ENCODE measurements at places on chromosomes 16 and 17. TPM values are rescaled to one million over a fixed set of nuclear protein-coding genes. Genes with fewer than 3 reads are reported as not detected.

The ZFPM1 gene
- 14.1 TPM for total RNA-seq

DNA sequence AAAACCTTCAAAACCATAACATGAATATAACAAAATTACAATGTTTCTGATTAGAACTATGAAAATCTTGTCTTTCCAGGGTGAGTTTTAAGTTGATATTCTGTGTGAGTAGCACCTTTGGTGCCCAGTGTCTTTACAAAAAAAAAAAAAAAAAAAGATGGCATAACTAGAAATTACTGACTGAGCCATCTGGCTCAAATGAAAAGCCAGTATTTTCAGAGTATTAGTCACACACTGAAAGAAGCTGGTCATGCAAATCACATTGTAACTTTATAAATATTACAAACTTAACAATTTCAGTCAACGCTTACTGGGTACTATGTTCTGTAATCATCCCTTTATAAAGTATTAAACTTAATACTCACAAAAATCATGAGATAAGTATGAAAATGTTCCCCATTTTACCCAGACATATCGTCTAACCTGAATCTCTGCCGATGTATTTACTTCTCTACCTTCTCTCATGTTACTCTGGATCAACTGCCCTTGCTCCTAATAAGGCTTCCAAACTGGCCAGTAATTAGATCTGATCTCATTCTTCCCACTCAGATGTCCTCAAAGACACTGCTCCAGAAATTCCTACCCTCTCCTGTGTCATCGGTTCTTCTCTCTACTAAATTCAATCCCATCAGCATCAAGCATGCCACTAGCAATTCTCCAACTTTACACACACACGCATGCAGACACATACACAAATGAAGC is 25.4 kb downstream of the UBE2G1 start:
- DNase-seq: no peak

The TNS4 gene
- total RNA-seq: 608 TPM

DNA sequence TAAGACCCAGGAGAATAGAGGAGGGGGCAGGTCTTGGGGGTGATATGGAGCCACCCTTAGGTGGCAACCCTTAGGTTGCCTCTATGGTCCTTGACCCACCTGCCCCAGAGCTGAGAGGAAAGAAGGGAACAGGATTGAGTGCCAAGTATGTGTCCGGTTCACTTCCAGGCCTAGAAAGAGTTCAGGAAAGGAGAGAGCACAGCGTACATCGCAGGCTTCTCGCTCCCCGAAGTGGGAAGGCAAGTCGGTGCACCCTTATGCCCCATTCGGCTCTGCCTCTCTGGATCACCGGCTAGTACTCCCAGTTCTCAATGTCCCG is 631 bp downstream of the SP6 start:
- DNase-seq: no peak

The KRT24 gene
- total RNA-seq: not detected

DNA sequence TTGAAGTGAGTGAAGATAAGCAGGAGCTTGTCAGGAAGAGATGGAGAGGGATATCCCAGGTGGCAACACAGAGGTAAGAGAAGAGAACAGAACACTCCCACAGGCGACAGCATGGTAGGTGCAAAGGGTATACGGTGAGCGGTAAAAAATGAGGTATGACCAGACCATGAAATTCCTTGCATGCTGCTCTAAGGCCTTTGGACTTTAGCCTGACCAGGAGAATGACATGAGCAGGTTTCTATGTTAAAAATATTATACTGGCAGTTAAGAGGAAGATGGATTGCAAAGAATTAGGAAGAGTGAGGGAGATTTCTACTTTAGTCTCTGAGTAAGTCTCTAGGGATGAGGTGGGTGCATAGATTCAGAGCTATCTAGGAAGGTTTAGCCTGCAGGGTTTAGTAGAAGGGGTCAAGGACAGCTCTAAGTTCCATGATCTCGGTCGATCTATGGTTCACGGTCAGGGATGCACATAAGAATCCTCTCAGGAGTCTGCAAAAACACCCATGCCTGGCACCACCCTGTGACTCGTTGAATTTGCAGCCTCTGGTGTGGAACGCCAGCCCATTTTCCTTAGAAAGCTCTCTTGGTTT is 65.7 kb downstream of the HLF start:
- no peak for DNase-seq

DNA sequence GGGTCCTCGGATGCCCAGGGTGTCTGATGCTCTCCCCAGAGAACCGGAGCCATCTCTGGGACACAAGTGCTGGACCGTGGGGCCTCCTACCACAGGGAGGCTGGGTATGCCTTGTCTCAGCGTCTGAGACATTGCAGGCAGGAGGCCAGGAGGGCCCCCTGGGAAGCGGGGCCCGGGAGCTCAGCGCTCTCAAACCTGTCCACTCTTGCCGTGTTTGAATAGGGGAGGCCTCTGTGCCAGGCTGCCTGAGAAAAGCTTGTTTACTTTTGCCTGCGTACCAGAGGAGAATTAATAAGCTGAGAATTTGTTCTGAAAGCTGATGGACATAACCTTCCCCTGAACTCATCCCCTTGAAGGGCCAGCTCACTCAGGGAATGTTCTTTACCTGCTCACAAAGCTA is 163.8 kb downstream of the NTN1 start:
- no peak for DNase-seq

All from mammary epithelial cell (primary cell).